ENCODE measurements at places on chromosomes 16 and 17.
A peak's percentile ranks its signal among the peaks of the same experiment; 100 is the strongest.

GRCh38 chr17:78355701-78356100 lies 4.2 kb downstream of the SOCS3 start:
- DNase-seq, result peak; percentile 40

- no peak for DNase-seq
Observed at GRCh38 chr17:35537601-35538141, at the start of gene SLFN12L. TSS of gene SLFN12L (minus strand) at chr17:35537678. CDS start at chr17:35522364, 15,314 bp downstream.

GRCh38 chr16:66511602-66512271 lies 38.2 kb downstream of the TK2 start:
- DNase-seq, result peak; percentile 72

- no peak for DNase-seq
Observed at GRCh38 chr16:9755081-9755480, 427.1 kb downstream of the GRIN2A start.

GRCh38 chr16:12158428-12158827 lies 181.9 kb downstream of the SNX29 start:
- peak; percentile 66 for DNase-seq

DNA sequence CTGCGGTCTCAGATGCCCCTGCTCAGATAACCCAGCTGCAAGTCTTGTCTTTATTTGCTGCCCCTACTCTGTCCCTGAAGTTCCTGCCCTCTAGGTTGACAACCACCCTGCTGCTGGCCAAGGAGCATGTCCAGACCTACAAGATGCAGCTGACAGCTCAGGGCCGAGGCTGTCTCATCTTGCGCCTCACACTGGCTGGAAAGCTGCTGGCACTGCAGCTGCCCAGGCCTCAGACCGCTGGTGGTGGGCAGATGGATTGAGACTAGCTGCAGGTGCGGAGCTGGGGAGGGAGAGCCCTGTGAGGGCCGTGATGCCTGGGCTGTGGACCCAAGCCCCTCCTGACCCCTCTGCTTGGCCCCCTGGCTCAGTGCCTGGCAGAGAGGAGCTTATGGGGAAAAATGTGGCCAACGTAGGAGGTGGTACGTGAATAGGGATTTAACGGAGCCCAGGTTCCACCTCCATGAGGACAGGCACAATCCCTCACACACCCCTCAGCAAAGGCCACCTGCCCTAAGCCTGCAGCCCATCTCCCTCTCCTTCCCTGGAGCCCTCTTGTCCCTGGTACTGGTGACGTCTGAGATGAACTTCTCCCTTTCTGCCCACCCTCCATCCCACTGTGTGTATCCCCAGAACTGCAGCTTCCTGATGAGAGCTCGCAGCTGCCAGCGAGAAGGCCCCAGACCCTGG lies 8.3 kb upstream of the GALK1 start:
- no peak for DNase-seq

DNA sequence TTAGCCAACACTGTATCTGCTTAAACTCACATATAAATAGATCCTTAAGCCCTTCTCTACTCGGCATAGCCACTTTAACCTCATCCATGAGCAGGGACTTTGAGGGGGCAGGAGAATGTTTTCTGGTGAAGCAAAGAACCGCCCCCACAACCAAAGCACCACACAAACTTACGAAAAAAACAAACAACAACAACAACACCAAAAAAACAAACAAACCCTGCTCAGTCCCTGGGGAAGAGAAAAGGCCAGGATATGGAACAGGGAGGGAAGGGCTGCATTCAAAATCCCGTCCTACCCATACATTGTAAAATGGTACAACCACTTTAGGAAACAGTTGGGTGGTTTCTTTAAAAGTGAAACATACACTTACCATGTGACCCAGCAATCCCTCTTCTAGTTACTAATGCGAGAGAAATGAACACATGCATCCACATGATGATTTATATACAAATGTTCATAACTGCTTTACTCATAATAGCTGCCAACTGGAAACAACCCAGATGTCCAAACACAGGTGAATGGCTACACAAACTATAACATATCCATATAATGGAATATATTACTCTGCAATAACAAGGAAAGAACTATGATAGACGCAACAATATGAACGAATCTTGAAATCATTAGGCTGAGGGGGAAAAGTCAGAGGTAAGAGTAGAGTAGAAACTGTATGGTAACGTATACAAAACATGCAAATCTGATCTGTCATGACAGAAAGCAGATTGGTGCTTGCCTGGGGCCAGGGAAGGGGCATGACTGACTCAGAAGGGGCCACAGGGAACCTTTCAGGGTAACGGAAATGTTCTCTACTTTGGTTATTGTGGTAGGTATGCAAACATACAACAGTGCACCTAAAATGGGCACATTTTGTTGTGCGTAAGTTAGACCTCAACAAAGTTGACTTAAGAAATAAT lies 37.7 kb upstream of the TOB1 start:
- peak; percentile 81 for DNase-seq

DNA sequence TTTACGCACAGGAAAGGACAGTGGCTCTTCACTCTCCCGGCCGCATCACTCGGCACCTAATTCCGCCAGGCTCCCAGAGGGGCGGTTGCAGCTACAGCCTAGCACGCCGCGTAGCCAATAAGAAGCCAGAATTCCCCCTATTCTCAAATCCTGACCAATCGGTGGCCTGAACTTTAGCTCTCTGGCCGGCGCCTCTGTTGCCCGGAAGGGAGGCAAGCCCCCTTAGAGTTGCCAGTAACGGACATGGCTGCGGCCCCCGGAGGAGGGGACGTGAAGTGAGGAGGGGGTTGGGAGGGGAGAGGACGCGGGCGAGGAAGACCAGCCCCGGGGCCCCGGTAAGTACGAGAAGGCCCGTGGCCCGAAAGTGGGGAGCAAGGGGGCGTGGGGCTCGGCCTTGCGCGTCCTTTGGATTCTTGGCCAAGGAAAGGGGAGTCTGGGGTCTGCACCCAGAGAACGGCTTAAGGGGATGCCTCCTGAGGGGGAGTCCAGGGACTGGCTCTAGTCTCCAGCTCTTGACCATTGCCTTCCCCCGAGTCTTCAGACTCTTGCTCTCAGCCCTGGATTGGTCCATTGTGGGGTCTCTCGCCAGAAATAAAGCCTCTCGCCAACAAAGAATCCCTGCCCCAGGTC lies at the start of gene TMEM94:
Gene TMEM94, plus strand, starts transcription at position 219 of the 630 bp plus-strand sequence. CDS start 15,271 bp downstream, outside the sequence.
- peak; percentile 99 for DNase-seq

DNA sequence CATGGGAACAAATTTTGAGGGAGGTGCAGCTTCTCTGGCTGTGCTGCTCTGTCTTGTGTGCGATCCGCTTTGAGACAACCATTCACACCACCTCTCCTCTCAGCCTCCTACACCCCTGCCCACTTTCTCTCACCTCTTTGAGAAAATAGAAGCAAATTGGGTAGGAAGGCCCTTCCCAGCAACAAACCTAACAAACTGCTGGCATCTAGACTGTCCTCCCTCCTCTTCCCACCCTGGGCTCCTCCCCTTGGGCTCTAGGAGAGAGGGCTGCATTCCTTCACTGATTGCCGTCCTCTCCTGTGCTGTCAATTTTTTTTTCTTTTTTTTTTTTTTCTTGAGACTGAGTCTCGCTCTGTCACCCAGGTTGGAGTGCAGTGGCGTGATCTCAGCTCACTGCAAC lies 13.5 kb downstream of the CDIPT start:
- peak; percentile 47 for DNase-seq

- DNase-seq, result no peak
Observed at GRCh38 chr16:2482249-2482648, 7.3 kb downstream of the TBC1D24 start.

DNA sequence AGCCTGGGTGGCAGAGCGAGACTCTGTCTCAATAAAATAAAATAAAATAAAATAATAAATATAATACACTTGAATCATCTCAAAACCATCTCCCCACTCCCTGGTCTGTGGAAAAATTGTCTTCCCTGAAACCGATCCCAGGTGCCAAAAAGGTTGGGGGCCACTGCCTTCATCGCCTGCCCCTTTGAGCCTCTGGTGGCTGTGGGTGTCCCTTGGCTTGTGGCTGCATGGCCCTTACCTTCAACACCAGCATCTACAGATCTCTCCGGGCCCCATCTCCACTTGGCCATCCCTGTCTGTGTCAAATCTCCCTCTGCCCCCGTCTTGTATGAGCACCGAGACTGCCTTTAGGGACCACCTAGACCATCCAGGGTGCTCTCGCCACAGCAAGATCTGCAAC lies 177.3 kb downstream of the SEC14L1 start:
- DNase-seq, result no peak

GRCh38 chr17:17990282-17990681 lies 17.6 kb downstream of the DRC3 start:
- no peak for DNase-seq

DNA sequence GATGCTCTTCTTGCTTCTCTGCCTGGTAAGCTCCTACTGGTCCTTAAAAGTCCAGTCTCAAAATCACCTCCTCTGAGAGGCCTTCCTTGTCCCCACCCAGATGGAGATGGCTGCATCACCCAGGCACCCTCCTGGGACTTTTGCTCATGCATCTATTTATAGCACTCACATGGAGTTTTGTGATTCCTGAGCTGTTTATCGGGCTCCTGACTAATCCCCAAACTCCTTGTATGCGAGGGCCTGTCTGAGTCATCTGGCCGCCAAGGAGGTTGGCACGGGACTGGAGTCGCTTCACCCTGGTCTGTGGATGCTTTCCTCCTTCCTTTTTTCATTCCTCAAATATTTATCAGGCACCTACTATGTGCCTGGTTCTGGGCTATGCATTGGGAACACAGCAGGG lies 2.3 kb upstream of the MAP2K3 start:
- DNase-seq, result peak; percentile 95

GRCh38 chr17:57434361-57434760 lies 178.0 kb downstream of the MSI2 start:
- DNase-seq, result no peak

DNA sequence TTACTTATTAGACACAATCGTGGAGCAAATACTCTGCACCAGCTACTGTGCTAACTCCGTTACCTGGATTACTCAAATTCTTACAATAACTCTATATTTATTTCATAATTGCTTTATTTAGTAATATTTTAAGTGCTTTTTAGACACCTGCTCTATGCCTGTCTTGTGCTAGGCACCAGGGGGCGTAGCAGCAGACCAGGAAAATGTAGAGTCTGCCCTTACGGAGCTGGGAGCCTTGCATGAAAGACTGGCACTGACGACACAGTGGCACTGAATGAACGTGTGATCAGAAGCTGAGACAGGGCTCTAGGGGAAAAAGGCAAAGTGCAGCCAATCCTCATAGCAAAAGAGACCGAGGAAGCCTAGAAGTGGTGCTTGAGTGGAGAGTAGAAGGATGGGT lies 486.5 kb downstream of the CDH13 start:
- DNase-seq, result peak; percentile 63

- DNase-seq, result no peak
Observed at GRCh38 chr17:28960256-28961061, 9.1 kb upstream of the PHF12 start.

- no peak for DNase-seq
Observed at GRCh38 chr16:2952679-2953078, 11.4 kb upstream of the KREMEN2 start.

DNA sequence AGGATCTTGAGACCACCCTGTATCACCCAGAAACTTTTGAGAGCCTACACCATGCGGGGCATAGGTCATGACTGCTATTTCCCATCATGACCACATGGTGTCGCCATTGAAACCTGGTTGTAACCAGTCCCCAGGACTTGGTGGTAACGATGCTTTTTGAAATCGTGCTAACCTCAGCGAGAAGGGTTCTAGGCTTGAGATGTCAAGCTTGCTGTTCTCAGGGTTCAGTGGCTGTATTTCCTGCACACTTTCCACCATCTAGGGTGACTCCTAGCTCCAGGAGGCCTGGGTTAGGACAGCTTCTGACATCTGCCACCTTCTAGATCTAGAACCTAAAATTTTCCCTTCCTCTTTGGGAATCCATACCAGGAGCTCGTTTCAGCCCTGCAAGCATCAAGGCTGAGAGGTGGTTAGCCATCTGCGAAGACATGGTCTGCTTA lies 13.0 kb upstream of the SPNS3 start:
- DNase-seq, result peak; percentile 85

- peak; percentile 85 for DNase-seq
Observed at GRCh38 chr17:61416540-61417363, 17.1 kb downstream of the TBX2 start.

DNA sequence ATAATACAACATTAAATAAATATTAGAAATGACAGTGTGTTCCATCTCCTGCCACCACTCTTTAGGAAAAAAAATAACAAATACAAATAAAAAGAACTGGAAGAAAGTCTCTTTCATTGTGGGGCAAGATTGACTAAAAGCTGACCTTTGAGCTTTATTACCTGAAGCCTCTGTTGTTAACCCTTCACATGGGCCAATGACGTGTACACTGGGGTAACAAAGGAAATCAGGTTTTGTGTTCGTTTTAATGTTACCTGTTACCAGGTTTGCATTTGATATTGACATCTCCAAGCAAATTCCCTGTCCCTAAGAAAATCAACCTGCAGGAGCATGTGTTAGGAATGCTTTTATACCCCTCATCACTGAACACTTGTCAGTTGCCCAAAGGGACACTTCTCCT lies 39.0 kb downstream of the NLK start:
- no peak for DNase-seq

DNA sequence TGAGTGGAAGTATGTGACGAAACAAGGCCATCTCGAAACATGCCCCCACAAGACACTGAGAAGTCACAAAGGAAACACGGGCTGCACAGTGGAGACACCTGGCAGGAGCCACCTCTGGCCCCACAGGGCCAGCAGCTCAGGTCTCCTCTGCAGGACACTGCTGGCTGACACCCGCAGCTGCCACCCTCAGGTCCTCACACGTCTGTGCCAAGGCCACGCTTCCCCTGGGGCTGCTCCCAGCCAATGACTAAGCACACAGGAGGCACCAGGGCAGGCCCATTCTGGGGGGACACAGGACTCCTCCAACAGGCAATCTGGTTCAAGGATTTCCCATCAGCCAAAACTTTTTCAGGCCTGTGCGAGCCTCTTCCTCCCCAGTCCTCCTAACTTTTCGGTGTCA lies 36.4 kb downstream of the MBTPS1 start:
- DNase-seq, result no peak
